Fibroblast of pulmonary artery (primary cell): ENCODE measurements at places on chromosomes 6 and 20.

DNA sequence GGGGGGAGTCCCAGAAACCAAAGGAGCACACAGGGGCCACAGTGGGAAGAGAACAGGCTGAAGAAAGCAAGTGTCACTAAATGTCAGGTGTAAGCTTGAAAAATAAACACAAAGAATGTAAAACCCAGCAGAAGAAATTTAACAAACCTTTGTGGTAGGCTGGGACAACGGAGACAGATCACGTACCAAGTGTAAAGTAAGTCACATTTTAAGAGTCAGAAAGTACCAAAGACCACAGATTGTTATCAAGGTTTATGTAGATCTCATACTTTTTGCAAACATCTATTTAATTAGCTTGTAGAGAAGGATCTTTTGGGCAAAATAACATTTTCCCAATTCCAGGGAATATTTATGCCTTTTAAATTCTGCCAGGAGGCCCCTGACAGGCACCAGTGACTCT lies 1.6 kb downstream of the CLIC5 start:
- DNase-seq, result no peak

DNA sequence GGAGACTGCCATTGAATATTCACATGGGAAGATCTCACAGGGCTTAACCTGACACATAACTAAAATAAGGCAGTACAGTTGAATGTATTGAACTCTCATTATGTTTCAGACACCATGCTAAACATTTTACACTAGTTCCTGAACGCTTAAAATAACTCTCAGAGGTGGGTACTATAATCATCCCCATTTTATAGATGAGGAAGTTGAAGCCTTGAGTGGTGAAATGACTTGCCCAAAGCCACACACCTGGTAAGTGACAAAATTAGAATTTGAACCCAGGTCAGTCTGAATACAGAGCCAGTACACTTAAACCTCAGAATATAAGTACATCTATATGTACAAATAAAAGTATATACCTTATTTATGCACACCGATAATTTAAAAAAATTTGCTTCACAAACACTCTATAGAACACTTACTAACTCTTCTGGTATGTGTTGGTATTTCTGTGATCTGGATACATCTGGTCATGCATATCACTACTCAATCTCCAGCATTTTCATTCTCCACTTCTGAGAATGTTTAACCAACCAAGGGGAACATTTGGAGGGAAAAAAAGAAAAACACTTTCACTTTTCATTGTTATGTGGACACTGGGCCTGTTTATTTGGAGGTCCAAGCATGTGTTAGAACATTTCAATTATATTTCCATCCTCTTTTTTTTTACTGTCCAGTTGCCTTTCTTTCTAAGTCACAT lies 4.6 kb upstream of the BICRAL start:
- DNase-seq, result peak; percentile 25

- peak; percentile 74 for DNase-seq
These were observed 43.3 kb downstream of the SLC2A10 start for GRCh38 chr20:46752728-46753127.

- no peak for DNase-seq
These were observed 29.6 kb downstream of the ZC3H12D start for GRCh38 chr6:149455031-149455732.

- DNase-seq, result peak; percentile 72
These were observed 39.3 kb downstream of the PCNA start for GRCh38 chr20:5080384-5080877.

GRCh38 chr6:33521489-33522091 lies 58.5 kb downstream of the BAK1 start:
- no peak for DNase-seq

- no peak for DNase-seq
These were observed 320.9 kb upstream of the SASH1 start for GRCh38 chr6:148021699-148022098.

- peak; percentile 88 for DNase-seq
These were observed 9.0 kb upstream of the SERPINB1 start for GRCh38 chr6:2850538-2851113.

GRCh38 chr20:3995067-3995748 lies 20.1 kb downstream of the RNF24 start:
- peak; percentile 31 for DNase-seq

DNA sequence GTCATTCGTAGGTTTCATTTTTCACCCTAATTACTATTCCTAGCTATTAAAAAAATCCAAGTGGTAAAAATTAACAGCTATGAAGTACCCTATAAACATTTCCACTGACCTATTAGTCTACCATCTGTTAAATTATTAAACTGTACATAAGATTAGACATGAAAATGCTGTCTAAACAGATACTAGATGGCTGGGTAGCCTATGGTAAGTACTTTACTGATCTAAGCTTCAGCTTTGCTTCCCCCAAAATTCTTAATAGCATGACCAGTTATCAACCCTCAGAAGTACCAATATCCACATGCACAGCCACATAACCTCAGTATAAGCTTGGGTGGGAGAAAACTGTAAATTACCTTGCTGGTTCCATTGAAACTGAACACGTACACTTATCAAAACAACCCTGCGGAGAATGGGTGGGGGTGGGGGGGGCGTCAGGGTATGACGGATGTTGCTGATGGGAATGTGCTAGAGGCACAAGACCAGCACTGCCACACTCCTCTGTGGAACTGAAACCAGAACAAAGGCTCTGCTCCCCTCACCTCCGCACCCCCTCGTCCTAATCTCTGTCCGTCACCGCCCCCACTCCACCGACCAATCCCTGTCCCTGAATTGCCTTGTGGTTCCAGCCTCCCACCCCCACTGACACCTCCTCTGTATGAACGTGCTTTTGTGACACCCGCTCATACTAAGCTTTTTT lies 45.3 kb downstream of the B4GALT5 start:
- DNase-seq, result no peak

GRCh38 chr20:34538671-34539123 lies 19.8 kb upstream of the MAP1LC3A start:
- DNase-seq, result peak; percentile 71

DNA sequence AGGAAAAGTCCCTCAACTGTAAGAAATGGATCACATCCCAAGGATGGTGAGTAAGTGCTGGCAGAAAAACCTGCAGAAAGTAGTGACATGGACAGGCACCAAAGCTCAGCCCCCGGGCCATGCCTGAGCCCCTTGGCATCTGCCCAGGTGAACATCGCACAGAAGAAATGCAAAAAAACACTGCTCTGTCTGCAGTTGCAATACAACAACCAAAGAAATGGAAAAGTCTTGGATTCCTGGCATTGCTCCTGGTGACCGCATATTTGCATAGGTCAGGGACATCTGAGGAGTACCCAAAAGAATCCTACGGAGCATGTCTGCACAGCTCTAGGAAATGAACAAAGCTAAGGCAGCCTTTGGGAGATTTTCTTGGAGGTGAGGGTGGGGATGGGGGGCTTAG lies 63.1 kb upstream of the PTPRT start:
- DNase-seq, result no peak

- no peak for DNase-seq
These were observed 9.0 kb downstream of the FAM110A start for GRCh38 chr20:842547-842940.
